ENCODE measurements at places on chromosomes 7 and 10. TPM values are rescaled to one million over a fixed set of nuclear protein-coding genes. Genes with fewer than 3 reads are reported as not detected.

- DNase-seq = no peak
Observed at GRCh38 chr10:95538412-95538811, 22.8 kb downstream of the SORBS1 start.

DNA sequence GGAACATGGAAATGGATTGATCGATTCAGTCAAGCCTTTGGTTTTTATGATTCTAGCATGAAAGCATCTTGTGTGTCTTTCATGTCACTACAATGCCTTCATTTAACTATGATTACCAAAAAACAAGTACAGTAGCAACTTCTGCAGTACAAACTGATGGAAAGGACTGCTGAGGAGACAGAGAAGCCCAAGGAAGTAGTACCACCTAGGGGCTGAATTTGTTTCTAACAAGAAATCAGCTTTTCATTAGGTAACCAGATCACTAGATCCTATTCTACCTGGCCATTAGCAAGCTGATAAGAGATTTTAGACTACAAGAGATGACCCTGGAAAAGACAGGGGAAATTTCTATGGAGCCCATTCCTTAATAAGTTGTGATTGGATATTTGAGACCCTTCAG lies 3.2 kb upstream of the IFIT1 start:
- DNase-seq = no peak

- DNase-seq = peak; percentile 30
Observed at GRCh38 chr7:135731-136645, 56.4 kb upstream of the FAM20C start.

GRCh38 chr10:91090761-91091529 lies 129.5 kb upstream of the PCGF5 start:
- no peak for DNase-seq

GRCh38 chr7:137949416-137950262 lies 52.2 kb downstream of the CREB3L2 start:
- no peak for DNase-seq

DNA sequence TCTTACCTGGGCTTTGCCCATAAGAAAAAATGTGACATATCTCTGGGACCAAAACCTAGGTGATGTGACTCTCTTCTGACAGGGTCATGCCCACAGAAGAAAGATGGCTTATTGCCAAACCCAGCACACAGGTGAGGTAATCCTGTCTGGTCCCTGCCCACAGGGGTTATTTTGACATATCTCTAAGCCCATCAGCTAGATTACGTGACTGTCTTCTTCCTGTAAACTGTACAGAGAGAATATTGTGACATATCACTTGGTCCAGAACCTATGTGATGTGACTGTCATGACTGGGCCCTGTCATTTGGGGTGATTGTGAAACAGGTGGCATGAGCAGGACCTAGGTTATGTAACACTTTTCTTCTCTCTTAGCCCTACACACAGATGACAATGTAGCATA lies 48.8 kb upstream of the ZNF680 start:
- no peak for DNase-seq

The HOXA11 gene
- 6.1 TPM for total RNA-seq

DNA sequence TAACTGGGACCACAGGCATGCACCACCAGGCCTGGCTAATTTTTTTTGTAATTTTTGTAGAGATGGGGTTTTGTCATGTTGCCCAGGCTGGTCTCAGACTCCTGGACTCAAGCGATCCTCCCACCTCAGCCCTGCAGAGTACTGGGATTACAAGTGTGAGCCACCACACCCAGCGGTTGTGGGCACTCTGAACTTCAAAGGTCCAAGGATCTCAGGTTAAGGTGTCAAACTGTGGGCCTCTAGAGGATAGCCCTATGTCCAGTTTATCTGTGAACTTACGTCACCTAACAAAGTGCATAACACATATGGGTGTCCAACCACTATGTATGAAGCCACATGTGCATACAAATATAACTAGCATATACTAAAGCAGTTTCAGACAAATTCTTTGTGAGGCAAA lies 3.2 kb upstream of the IL2RA start:
- peak; percentile 37 for DNase-seq

The XRCC2 gene
- 0.29 TPM for total RNA-seq

DNA sequence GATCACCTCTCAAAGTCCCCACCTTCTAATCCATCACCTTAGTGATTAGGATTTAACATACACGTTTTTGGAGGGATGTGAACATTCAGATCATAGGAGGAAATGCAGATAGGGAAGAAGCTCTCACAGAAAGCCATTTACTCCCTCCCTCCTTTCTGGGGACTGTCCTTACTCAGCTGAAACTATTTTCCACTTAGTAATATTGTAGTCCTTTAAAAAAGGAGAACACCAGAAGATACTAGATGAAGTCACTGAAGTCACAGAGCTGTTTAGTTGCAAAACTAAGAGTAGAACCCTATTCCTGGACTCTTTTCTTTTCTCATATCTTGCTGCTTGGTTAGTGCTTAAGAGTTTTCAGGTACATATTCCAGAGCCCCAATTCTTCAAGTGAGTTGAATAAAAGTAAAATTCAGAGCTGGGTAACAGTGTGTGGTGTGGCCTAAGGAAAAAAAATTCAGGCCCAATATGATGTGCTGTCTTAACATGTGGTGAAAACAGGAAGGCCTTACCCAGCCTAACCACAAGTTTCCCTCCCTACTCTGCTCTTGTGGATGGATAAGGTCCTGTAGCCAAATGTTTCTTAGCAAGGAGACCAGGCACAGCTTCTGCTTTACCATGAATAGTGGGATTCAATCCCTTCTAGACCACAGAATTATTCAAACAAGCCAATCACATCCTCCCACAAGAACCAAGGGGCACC lies 135.7 kb downstream of the INHBA start:
- DNase-seq = no peak

DNA sequence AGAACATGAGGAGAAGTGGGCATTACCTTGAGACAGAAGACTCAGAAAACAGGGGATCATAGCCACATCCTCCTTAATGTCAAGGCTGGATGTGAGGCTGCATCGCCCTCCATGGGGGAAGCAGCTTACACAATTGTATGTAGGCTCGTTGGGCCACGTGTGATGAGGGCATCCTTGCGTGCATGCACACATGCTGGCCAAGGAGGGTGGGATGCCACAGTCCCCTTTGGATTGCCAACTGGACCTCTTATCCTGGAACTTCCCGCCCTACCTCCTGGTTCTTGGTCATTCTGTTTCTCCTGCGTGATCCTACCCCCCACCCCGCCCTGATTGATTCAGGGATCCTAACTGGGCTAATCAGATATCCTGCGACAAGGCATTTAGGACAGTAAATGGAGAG lies 102.0 kb downstream of the PRKAG2 start:
- no peak for DNase-seq

DNA sequence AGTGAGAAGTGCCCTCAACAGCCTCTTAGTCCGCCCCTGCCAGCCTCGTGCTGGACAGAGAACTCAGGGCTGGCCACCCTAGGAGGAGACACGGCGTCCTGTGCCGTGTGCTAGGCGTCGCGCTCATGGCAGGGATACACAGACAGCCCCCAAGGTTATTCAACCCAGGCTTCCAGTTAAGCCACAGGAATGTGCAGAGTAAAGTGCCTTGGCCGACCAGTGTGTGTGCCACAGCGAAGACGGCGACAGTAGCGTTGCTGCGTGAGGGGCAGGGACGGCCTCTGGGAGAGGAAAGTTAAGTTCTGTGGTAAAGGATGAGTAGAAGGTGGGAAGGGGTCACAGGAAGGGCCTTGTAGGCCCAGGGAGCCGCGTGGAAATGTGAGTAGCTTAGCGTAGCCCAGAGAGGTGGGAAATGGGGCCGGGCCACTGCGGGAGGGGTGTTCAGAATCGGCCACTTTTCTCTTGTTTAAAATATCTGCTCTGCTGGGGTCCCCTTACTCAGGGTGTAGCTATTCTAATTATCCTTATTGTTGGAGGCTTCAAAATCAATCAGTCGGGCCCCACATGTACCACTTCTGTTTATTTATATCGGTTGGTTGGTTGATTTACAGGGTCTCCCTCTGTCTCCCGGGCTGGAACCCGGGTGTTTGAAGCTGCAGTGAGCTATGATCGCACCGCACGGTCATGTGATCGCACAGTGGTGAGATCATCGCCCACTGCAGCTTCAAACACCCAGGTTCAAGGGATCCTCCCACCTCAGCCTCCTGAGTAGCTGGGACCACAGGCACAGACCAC lies 24.5 kb downstream of the TMEM120A start:
- DNase-seq = no peak

The ACHE gene
- 1.9 TPM for total RNA-seq

GRCh38 chr7:149873970-149874643 lies 338 bp downstream of the ATP6V0E2 start:
- no peak for DNase-seq

DNA sequence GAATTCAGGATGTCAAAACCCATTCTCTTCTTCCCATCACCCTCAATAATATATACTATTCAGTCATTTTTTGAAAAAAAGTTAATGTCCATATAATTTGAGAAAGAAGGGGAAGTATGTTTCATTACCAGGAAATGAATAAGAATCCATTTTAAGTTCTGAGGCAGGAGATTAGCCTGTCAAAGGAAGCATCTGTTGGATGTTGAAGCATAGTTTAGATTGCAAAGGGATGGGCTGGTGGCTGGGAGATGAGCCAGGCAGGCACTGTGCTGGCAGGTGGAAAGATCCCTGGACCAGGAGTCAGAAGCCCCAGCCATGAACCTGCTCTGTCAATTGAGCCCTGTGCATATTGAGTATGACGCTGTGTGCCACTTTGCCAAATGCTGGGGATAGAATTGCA lies 48.4 kb upstream of the CRTAC1 start:
- DNase-seq = no peak

DNA sequence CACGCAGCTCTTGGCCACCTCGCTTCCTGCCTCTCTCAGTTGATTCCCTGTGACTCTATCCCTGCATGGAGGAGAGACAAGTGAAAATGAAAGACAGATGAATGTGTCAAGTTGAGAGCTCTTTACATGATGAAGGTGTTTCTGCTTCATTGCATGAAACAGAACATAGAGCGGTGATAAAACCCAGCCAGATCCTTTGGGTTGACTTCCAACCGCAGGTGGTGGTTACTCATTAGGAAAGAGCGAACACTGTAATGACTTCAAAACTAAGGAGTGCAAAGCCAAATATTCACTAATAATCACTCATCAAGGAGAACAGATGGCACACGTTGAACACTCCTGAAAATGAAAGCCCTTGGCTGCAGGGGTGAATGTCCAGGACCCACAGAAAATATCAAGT lies 31.8 kb upstream of the WDR11 start:
- no peak for DNase-seq

- no peak for DNase-seq
Observed at GRCh38 chr7:19305698-19306097, 160.5 kb upstream of the FERD3L start.
